ENCODE measurements at places on chromosomes 16 and 17.

GRCh38 chr16:80265624-80266306 is 275.0 kb upstream of the DYNLRB2 start:
- DNase-seq = no peak

DNA sequence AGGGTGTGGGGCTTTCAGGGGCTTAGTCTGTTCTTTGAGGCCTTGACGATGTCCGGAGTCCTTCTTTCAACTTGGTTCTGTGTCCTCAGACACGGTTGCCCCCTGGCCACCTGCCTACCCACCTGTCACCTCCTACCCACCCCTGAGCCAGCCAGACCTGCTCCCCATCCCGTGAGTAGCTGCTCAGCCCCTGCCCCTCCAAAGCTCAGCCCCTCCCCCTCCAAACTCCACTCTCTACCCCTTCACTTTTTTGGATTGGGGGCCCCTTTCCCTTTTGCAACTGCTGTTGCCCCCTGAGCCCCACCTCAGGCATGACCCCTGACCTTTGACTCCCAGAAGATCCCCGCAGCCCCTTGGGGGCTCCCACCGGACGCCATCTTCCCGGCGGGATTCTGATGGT is 1.2 kb downstream of the LAT start:
- no peak for DNase-seq

GRCh38 chr17:49951362-49952082 is 17.5 kb upstream of the DLX4 start:
- no peak for DNase-seq

- no peak for DNase-seq
Measured at GRCh38 chr17:61786088-61786487, 77.2 kb downstream of the BRIP1 start.

- DNase-seq = peak; percentile 70
Measured at GRCh38 chr17:62807812-62808575, at the start of gene MARCHF10. Gene MARCHF10, minus strand, starts transcription at chr17:62808314. Its CDS starts 6,579 bp downstream, at chr17:62801735.

DNA sequence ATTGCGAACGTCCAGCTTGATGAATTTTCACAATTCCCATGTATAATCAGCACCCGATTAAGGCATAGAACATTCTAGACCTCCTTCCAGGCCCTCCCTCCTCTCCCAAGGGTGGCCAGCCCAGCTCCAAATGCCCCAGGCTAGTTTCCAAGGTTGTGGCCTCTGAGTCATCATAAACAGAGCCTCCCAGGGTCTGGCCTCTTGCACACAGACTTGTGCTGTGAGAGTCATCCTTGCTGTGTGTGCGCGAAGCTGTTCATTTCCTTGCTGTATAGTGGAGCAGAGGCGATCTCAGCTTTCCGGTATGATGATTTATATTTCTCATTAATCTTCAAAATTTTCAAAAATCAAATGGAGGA is 20.5 kb upstream of the JPH3 start:
- DNase-seq = no peak

GRCh38 chr17:535198-535597 is 179.4 kb downstream of the VPS53 start:
- DNase-seq = no peak

Measured in NCI-H2227 treated with DMSO at 0.1 percent for 48 hours (cell line).